ENCODE measurements at places on chromosomes 4 and X. TPM values are rescaled to one million over a fixed set of nuclear protein-coding genes. Genes with fewer than 3 reads are reported as not detected.

Gene SULT1E1
- not detected for total RNA-seq

Gene GAGE1
- not detected for total RNA-seq

Gene TSPAN7
- total RNA-seq, result 2.6 TPM

Gene EFHC2
- 0.38 TPM for total RNA-seq

Gene TBC1D9
- 6.2 TPM for total RNA-seq

All from A549 treated with Hydrocortisone at 1 μM for 4 hours (cell line).